Adrenal gland (tissue), 19 donors: ENCODE measurements at places on chromosomes 12 and 14. TPM values are rescaled to one million over a fixed set of nuclear protein-coding genes. Genes with fewer than 3 reads are reported as not detected.

CD69 gene
- 2.4 TPM for total RNA-seq

ARHGDIB gene
- total RNA-seq: 162 TPM

MNAT1 gene
- 32.6 TPM for total RNA-seq

LRRC10 gene
- total RNA-seq: not detected

GPRC5D gene
- not detected for total RNA-seq

PTGES3 gene
- 147 TPM for total RNA-seq

ASPG gene
- 3.5 TPM for total RNA-seq

CMTM5 gene
- total RNA-seq: 0.89 TPM

IQSEC3 gene
- total RNA-seq: 0.35 TPM

PPP1R1A gene
- total RNA-seq: 0.54 TPM

RASAL1 gene
- 81.5 TPM for total RNA-seq

APEX1 gene
- total RNA-seq: 176 TPM

DHRS7 gene
- total RNA-seq: 168 TPM

SLC38A4 gene
- 0.65 TPM for total RNA-seq

IGFBP6 gene
- total RNA-seq: 294 TPM

IL22 gene
- total RNA-seq: not detected

ZNF891 gene
- total RNA-seq: 2.6 TPM

TULP3 gene
- 23.4 TPM for total RNA-seq

C14orf132 gene
- total RNA-seq: 20.1 TPM

CCDC196 gene
- total RNA-seq: not detected

MGST1 gene
- total RNA-seq: 270 TPM

P2RX2 gene
- total RNA-seq: not detected

DTX1 gene
- total RNA-seq: 5.5 TPM

MAP1LC3B2 gene
- 0.54 TPM for total RNA-seq

SLC38A6 gene
- 12.5 TPM for total RNA-seq

SLC25A21 gene
- 3.8 TPM for total RNA-seq

AJUBA gene
- 10.0 TPM for total RNA-seq

TBX5 gene
- not detected for total RNA-seq

TRHDE gene
- total RNA-seq: 0.78 TPM

ANGEL1 gene
- total RNA-seq: 37.1 TPM

GEMIN2 gene
- total RNA-seq: 1.1 TPM

RD3L gene
- total RNA-seq: not detected

PAX9 gene
- not detected for total RNA-seq

KRT83 gene
- total RNA-seq: not detected

TRAFD1 gene
- 45.9 TPM for total RNA-seq

USP44 gene
- 2.8 TPM for total RNA-seq

TSPAN11 gene
- 1.1 TPM for total RNA-seq

RAD9B gene
- total RNA-seq: 3.6 TPM

RERG gene
- 125 TPM for total RNA-seq

CLEC4A gene
- total RNA-seq: 1.2 TPM

RFX4 gene
- total RNA-seq: not detected

AMN gene
- total RNA-seq: not detected

MORN3 gene
- 0.41 TPM for total RNA-seq

UNG gene
- total RNA-seq: 96.6 TPM

CLSTN3 gene
- total RNA-seq: 64.2 TPM
